ENCODE measurements at places on chromosomes 5 and 9. TPM values are rescaled to one million over a fixed set of nuclear protein-coding genes. Genes with fewer than 3 reads are reported as not detected.

- no peak for DNase-seq
Measured at GRCh38 chr9:5292141-5292540, 12.4 kb downstream of the RLN2 start.

Gene UBE2QL1
- 5.6 TPM for total RNA-seq

Gene ELOVL7
- total RNA-seq = 1.4 TPM

- no peak for DNase-seq
Measured at GRCh38 chr5:179762079-179762780, 29.6 kb downstream of the MAML1 start.

- no peak for DNase-seq
Measured at GRCh38 chr9:126373241-126373640, 46.6 kb downstream of the MVB12B start.

Gene CER1
- total RNA-seq = not detected
